Posterior cingulate gyrus (tissue), 11 donors: ENCODE measurements at places on chromosomes 2 and 18.
A peak's percentile ranks its signal among the peaks of the same experiment; 100 is the strongest.

GRCh38 chr2:125698280-125698679 is 957.7 kb upstream of the GYPC start:
- DNase-seq: no peak

- DNase-seq: no peak
Measured at GRCh38 chr2:160703648-160704585, 210.3 kb upstream of the RBMS1 start.

DNA sequence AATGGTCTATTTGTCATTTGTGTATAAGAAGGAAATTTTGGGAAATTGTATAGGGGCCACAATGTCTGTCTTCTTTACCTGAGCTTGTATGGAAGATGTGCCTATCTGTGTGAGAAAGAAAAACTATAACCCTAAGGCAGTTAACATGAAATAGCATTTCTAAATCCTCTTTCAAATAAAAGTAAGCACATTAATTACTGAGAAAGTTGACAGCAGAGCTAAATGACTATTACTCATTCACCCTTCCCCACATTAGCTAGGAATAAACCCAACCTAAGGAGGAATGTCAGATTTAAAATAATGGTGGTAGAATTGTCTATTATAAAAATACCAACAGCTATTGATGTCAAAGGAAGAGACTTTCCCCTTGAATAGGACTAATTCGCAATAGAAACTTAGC is 56.2 kb downstream of the SLC38A11 start:
- DNase-seq: no peak

DNA sequence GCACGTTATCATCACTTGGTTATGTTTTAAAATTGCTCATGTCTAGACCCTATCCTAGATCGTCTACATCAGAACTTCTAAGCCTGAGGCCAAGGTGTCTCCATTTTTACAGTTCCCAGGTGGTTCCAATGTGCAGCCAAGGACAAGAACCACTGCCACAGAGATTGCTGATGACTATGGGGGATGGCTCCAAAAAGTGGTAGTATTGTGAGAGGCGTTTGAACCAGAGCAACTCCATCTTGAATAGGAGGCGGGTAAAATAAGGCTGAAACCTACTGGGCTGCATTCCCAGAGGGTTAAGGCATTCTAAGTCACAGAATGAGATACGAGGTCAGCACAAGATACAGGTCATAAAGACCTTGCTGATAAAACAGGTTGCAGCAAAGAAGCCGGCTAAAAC is 212.6 kb upstream of the FBXO11 start:
- no peak for DNase-seq

DNA sequence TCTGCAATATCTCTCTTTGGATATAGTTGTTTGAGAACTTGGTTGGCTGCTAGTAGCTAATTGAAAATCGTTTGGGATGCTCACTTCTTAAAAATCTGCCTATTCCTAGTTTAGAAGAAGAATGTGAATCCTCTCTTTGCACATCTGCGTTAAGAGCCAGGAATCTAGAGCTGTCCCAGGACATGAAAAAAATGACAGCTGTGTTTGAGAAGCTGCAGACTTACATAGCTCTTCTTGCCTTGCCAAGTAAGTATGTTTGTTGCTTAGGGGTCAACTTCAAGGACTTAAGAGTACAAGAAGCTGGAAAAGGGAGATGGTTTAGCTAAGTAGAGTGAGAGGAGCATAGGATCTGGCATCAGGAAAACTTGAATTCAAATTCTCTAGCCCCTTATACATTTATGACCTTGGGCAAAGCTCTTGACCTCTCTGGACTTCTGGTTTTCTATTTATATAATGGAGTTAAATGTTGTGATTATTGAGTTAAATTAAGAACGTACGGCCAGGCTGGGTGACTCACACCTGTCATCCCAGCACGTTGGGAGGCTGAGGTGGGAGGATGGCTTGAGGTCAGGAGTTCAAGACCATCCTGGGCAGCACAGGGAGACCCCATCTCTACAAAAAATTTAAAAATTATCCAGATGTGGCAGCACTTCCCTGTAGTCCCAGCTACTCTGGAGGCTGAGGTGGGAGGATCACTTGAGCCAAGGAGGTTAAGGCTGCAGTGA is 55.2 kb upstream of the STON1 start:
- no peak for DNase-seq

- no peak for DNase-seq
Measured at GRCh38 chr18:6557057-6557769, 142.5 kb upstream of the L3MBTL4 start.

DNA sequence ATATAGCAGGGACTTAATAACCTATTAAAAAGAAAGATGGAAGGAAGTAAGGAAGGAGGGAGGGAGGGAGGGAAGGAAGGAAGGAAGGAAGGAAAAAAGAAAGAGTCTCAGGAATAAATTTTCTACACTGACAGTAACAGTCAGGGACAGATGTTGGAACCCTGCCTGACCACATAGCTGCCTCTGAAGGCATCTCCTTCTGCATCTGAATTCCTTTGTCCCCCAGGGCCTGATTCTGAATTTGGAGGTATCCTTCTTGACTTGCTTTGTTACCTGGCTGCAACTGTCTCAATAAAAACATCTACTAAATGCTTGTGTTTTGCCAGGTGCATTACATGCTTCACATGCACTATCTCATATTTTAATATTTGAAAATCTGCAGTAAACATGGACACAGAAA is 17.4 kb upstream of the LRATD1 start:
- DNase-seq: no peak

DNA sequence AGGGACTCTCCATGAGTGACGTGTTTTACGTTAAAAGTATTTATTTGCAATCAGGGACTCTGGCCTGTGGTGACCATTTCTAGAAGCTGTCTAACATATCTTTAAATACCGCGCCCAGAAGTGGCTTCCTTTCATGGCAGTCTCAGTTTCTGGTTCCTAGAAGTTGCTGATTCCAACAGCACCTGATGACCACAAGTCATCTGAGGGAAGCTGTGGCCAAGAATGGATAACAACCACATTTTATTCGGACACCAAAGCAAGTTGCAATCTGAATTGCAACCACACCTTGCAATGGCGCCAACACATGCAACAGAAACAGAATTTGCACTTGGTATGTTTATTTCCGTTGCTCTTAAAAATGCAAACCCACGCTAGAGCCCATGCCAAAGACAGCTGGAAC is 33.1 kb downstream of the MEX3C start:
- no peak for DNase-seq

- no peak for DNase-seq
Measured at GRCh38 chr2:177175917-177176668, 36.5 kb upstream of the HNRNPA3 start.

- DNase-seq: no peak
Measured at GRCh38 chr2:16999347-17000183, 333.9 kb upstream of the CYRIA start.

DNA sequence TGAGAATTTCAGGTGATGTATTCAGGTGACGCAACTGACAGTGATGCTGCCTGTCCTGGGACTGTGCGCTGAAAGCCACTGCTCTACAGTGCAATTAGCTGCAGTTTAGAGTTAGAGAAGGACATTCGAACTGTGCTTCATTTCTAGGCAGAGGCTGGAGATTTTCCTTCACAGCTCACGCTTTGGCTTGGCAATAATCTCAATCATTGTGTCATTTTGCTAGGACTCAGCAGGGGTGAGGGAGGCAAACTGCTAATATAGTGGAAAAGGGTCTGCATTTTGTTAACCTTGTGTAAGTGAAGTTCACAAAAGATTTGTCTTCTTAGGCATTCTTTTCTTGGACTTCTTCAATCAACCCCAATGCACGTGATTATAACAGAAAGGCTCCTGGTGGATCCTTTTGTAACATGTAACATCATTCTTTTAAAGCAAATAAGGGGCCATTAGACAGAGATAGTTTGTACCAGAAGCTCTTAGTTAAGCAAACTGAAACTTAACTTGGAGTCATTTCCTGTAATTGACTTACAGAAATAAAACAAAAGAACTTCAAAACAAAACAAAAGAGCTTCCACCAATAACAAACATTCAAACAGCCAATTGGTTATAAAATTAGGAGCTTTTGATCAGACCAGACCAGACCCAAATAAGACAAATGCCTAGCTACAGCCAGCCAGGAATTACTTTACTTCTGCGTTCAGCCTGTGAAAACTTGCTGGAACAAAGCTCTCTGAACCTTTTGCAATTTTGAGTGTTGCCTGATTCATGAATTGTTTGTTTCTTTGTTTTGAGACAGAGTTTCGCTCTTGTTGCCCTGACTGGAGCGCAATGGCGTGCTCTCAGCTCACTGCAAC is 1376.3 kb upstream of the CELF4 start:
- DNase-seq: no peak

DNA sequence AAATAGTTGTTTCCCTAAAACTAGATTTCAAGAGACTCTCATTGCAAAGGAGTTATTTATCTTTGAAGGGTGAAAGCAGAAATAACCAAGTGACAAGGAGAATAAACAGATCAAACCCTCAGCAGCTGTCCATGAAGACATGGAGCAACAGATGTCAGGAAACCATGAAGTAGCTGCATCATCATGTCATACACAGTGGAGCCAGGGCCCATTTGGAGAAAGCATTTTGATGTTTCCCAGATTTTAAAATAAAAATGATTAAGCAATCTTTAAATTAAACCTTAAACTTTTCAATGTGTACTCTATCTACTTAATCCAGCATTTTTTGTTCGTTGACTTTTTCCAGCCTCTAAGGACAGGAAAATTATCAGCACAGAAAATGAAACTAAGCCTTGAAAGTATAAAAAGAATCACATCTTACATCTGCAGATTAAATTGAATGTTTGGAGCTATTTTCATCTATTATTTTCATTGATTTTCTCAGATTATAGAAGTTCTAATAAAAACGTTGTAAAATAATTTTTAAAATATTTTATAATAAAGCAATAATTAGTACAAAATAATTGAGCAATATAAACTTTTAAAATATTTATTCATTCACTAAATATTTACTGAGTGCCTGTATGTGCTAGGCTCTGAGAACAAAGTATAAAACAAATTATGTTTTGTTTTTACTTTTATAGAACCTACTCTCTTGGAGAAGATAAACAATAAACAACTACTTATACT is 860.1 kb downstream of the BCL11A start:
- no peak for DNase-seq

DNA sequence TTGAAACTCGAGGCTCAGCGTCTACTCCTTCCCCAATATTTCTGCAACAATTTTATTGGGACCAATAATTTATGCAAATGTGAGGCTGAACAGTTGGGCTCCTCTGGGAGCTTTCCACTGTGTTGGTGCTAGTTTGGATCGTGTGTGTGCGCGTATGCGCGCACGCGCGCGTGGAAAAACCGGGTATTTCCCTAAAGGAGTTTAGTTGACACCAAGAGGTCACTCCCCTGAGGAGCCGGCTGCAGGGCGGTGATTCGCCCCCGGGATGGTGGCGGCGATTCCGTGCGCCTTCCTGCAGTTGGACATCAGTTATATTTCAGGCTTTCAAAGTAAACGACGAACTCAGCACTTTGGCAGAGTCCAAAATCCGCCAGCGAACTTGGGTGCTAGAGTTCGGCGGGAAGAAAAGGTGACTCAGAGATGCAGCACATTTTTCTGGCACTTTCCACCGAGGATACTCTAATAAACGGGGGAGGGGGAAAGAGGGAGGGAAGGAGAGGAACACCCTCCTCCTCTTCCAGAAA is 186.5 kb upstream of the FANCL start:
- DNase-seq: peak; percentile 55

DNA sequence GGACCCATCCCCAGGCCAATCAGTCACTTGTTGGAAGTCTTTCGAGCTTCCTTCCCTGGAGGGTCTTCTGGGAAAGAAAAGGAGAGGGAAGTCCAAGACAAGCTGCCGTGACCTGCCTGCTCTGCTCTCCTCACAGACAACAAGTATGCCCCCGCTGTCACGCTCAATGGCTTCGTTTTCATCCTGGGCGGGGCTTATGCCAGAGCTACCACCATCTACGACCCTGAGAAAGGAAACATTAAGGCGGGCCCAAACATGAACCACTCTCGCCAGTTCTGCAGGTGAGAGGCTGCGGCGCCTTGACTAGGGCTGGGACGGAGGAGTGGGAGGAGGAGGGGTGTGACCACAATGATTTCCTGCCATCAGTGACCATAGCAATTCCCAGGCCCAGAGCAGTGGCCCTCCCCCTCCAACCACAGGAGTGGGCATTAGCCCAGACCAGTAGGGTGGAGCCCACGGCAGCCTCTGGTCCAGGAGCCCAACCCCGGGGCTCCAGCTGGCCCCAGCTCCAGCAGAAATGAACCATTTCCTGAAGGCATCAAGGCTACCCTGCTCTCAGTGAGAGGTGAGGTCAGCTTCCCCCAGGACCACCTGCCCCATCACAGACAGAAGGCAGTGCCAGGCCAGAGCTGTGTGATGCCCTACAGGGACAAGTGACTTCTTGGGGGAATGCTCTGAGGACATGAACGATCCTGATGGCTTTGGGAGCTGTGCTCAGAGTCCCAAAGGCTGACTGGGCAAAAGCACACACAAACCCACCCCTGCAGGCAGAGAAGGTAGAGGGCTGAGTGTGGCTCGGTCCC is 223.1 kb downstream of the ATAD2B start:
- DNase-seq: no peak

DNA sequence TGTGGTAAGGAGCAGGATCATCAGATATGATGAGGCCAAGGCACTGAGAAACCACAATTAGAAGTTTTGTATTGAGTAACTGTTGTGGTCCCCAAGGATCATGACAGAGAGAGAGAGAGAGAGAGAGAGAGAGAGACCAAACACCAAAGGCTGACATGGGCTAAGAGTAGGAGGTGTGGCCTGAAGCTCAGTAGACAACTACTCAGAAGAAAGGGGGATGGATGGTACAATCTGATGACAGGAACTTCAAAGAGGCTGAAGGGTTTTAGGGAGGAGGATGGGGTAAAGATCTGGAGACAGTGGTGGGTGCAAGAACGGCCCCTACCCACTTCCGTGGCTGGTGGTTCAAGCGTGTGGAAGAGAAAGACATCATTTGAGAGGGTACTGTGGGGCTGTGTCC is 135.0 kb downstream of the DCDC2C start:
- no peak for DNase-seq

- no peak for DNase-seq
Measured at GRCh38 chr2:174794851-174795374, 30.6 kb upstream of the CHRNA1 start.

DNA sequence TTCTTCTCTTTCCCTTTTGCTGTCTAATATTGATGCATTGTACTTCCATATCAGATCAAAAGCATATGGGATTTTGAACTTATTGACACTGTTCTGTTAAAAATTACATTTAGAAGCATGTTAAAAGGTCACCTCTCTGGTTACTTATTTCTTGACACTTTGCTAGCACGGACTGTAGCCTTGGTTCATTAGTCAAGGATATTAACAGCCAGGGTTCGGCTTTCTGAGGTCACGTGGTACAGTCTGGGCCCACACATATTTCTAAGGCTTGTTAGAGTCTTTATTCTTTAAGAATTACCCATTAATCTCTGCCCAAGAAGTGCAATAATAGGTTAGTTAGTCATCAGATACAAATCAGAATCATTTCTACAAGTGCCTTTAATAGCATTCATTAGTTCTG is 1035.8 kb upstream of the FANCL start:
- no peak for DNase-seq

- no peak for DNase-seq
Measured at GRCh38 chr2:108244667-108245414, 5.1 kb downstream of the SULT1C3 start.

GRCh38 chr18:61612517-61612916 is 279.3 kb downstream of the CDH20 start:
- DNase-seq: no peak

- DNase-seq: no peak
Measured at GRCh38 chr2:179606141-179606540, 255.3 kb downstream of the ZNF385B start.
